Stimulated activated CD8-positive, alpha-beta memory T cell treated with anti-CD3 and anti-CD28 coated beads, Interleukin-4, amount 100 ng/mL, for 1 hour (primary cell): ENCODE measurements at places on chromosomes 6 and 20.

- no peak for DNase-seq
Observed at GRCh38 chr6:139187489-139187888, 52.6 kb downstream of the HECA start.

DNA sequence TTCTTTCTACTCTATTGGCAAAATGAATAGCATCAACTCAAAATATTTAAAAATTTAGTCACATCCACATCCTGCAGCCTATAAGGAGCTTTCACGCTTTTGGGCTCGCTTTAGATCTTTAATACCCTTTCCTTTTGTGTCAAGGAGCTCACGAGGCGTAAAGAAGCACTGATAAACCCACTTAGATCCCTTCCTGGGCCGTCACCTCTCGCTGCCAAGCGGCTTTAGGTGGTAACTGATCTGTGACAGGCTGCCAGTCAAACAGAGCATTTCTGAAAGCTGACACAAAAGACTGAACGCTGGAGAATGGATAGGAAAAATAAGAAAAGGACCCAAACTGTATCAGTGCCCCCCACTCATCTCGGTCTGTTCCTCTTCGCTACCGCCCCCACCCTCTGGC lies 385.7 kb upstream of the MMS22L start:
- no peak for DNase-seq

- no peak for DNase-seq
Observed at GRCh38 chr6:118865100-118865391, 28.9 kb upstream of the ASF1A start.

DNA sequence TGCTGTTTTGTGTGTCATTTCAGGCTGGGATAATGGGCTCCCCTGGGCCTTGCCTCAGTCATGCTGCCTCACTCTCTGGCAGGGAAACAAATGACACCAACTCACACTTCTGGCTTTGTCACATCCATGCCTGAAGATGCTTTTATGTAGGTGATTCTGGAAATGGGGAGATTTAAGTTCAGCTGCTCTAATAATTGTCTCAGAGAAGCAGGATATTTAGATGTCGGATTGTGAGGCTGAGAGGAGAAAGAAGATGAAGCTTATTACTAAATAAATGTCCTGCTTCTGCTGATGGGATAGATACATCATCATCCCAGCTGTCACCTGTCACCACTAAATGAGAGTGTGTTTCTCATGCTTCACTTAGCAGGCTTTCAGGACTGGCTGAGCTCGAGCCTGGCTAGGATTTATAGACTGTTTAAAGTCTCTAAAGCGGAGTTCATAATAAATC lies 480.2 kb upstream of the SPTLC3 start:
- DNase-seq: no peak

DNA sequence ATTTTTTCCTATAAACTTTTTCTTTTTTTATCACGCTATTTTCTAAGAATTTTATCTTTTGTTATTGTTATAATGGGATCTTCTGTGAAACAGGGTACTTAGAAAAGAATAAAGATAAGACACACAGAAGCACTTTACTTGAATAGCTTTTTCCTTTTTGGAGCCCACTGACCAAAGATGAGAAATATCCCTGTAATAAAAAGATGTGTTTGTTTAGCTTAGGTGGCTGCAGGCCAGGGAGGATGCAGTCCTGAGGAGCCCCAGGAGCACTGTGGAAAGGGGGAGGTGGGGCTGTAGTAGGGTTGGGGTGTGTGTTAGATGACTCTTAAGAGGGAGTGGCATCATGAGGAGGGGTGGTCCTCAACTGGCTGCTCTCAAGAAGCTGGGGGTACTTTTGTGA lies 128.6 kb downstream of the ARID1B start:
- no peak for DNase-seq

DNA sequence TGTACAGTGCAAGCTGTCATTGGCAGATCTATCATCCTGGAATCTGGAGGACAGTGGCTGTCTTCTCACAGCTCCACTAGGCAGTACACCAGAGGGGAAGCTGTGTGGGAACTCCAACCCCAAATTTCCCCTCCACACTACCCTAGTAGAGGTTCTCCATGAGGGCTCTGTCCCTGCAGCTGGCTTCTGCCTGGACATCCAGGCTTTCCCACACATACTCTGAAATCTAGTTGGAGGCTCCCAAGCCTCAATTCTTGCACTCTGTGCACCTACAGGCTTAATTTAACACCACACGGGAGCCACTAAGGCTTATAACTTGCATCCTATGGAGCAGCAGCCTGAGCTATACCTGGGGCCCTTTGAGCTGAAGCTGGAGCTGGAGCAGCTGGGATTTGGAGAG lies 43.0 kb upstream of the TRIM39 start:
- no peak for DNase-seq

DNA sequence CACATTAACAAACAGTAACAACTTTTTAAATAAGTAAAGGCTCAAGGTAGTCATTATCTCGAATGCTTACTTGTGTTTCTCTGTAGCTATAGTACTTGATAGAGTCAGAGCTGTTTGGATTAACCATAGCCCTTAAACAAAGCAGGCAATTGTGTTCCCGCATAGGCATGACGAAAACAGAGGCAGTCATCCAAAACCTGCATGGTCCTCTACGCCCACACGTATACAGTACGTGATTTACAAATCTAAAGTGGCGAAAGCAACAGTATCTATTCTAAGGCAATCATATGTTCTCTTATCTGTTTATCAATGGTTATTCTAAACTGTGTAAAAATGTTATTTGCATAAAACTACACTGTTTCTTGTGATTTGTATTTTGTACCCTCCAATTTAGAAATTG lies 31.8 kb downstream of the HFE start:
- no peak for DNase-seq

DNA sequence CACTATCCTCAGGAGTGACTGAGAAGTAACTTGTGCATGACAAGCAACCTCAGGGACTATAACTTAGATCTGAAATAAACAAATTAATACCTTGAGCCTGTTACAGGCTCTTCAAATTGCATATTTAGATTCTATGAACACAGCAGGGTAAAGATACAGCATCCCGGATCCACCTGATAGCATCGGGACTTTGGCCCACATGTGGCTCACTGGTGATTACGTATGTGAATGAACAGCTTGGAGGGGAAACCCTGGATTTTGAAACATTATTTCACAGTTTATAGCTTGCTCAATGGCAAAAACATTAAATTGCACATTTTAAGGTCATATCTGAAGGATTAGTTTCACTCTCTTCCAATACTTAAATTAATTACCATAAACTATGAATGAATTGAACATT lies 133.2 kb downstream of the KHDRBS2 start:
- DNase-seq: no peak

DNA sequence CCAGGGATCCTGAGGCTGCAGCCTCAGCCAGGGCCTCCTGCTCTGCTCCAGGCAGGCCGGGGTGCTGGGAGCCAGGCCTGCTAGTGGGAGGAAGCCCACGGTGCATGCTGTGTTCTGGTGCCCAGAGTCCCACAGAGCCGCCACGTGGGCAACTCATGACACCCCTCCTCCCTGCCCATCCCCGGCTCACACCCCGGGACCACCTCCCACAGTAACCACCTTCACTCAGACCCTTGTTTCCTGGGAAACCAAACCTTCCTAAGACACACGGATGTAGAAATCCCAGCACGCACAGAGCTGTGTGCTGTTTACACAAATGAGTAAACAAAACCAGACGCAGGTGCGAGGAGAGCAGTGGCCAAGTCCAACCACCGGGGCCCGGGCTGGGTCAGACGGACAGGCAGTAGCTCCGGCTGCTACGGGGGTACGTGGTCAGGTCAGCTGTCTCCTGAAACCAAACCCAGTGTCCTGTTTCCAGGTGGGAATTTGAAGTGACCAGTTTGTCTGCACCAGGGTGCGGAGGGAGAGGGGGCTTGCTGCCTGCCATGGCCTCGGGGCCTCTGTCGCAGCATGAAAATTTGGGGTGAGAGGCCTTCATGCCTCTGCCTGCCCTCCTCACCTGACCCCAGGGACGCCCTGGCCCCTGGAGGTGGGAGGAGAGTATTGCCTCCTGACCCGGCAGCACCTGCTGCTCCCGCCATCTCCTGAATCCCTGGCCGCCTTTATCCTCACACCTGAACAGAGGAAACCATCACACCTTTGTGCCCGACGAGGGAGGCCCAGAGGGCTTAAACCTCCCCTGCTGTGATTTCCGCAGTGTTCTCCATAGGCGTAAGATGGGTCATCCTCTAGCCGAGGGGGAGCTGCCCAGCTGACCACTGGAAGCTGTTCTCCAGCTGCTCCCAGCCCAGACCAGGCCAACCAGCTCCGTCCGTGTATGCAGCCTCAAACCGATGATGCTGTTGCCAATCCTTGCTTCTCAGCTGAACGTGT lies 52.0 kb upstream of the SMOC2 start:
- no peak for DNase-seq

- no peak for DNase-seq
Observed at GRCh38 chr6:109496036-109496772, 13.2 kb upstream of the ZBTB24 start.

DNA sequence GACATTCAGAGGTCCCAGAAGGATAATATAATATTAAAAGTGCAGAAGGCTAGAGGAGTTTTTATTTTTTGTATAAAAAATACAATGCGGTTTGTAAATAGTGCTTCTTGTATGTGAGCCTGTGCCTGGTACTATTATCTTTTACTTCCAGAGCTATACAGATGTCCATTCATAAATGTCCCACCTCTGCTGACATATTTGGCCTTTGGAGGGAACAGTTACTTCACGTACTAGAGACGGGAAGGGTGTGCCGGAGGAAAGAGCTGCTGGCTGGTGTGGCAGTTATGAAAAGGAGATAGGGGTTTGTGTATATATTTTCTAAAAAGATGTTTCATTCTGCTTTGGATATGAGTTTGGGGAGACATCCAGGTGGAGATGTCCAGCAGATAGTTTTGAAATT lies 8.8 kb downstream of the CD109 start:
- DNase-seq: no peak

DNA sequence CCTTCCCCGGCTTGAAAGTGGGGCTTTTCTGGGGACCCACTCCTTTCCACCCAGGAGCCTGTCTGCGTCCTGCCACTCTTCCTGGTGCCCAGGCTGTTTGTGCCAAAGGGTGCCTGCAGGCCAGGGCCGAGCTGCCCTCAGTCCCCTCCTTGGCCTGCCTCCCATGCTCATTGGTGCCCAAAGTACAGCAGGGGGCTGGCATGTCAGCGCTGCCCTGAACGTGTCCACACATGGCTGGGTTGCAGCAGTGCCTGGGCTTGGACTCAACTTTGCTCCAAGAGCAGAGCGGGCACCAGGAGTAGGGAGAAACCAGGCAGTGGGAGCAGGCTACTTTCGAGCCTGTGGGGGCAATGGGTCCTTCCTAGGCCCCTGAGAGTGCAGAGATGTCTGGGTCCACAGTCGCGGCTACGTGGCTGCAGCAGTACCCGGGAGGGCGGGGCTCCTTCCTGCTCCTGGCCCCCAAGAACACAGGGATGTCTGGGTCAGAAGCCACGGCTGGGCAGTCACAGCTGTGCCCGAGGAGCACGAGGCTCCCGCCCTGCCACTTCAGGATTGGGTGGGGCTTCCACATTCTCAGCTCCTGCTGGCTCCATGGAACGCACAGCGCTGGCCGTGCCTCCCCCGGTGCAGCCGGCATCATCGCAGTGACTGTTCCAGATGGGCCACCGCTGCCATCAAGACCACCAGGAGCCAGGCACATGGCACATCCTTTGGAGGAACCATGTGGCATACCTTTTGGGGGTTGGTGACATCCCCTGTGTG lies 50.0 kb upstream of the CLDN20 start:
- no peak for DNase-seq

DNA sequence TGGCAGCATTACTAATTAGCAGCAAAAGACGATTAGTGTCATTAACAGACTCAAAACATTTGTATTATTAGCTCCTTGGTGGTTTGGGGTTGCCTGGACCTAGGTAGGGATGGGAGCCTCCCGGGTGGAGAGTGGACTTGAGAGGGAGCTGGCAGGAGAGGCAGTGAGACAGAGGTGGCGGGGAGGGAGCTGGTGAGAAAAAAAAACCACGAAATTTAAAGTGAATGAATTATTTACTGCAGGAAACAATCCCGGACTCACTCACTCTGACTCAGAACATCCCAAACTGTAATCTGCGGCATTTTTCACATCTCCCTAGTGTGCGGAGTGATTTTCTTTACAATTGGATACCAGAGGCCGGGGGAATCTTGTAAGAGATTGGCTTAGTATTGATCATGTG lies 14.3 kb upstream of the CDH22 start:
- no peak for DNase-seq

DNA sequence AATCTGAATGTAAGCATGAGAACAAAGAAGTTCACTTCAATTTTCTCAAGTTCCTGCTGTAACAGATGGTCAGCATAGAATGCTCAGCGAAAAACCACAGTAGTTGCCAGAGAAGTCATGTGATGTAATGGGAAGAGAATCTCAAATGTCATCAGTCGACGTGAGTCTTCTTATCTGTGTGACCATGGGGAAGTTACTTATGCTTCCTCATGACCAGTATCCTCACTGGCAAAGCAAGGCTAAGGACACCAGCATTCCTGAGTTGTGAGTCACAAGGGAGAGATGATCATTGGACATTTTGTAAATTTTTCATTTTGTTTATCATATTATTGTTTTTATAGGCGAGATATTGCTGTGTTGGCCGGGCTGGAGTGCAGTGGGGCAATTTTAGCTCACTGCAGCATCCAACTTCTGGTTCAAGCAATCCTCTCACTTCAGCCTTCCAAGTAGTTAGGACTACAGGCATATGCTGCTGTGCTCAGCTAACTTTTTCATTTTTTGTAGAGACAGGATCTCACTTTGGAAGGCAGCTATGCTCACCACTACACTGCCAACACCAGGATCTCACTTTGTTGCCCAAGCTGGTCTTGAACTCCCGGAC lies 21.9 kb downstream of the SGK1 start:
- DNase-seq: no peak
